ENCODE measurements at places on chromosomes 7 and 10.

- DNase-seq, result no peak
These were observed 39.7 kb upstream of the SAMD8 start for GRCh38 chr10:75071756-75072155.

DNA sequence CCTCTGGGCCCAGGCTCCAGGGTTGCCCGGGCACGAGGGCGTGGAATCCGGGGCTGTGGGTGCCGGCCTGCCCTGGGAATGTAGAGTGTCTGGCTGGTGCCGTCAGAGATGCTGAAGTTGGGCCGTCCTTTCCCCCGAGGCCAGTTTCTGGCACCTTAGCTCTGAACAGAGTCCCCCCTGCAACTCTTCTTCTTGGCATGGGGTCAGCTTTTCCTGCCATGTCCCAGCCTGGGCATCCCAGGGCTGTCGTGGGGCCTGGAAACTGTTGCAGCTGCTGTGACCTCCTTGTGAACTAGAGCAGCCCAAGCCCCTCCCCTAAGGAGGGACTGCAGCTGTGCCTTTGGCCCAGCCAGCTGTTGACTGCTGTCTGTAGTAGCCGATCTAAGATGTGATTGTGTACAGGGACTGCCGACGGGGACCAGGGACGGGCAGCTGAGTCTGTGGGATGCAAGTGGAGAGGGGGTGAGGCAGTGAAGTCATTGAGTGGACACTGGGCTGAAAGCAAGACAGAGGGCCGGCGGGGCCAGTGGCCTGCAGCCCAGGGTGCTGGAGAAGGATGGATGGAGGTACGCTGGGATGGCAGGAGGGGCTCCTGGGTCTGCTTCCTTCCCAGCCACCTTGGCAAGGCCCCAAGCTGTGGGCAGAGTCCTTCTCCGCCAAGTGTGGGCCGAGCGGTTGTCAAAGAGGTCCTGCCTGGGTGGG lies 35.8 kb downstream of the GBX1 start:
- DNase-seq, result no peak

DNA sequence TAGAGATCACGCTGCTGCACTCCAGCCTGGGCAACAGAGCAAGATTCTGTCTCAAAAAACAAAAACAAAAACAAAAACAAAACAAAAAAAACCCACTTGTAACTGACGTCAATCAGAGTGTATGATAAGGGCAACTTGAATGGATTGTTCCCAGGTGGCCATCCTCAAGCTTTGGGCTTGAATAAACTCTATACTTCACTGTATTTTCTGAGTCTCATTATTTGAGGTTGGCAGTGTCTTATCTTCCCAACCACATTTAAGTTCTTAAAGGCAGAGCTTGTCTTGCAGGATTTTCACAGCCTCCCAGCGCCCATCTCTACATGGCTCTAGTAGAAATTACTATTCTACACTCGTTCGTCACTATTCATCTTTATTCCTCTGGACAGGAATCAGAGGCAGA lies 5.1 kb upstream of the OAT start:
- no peak for DNase-seq

DNA sequence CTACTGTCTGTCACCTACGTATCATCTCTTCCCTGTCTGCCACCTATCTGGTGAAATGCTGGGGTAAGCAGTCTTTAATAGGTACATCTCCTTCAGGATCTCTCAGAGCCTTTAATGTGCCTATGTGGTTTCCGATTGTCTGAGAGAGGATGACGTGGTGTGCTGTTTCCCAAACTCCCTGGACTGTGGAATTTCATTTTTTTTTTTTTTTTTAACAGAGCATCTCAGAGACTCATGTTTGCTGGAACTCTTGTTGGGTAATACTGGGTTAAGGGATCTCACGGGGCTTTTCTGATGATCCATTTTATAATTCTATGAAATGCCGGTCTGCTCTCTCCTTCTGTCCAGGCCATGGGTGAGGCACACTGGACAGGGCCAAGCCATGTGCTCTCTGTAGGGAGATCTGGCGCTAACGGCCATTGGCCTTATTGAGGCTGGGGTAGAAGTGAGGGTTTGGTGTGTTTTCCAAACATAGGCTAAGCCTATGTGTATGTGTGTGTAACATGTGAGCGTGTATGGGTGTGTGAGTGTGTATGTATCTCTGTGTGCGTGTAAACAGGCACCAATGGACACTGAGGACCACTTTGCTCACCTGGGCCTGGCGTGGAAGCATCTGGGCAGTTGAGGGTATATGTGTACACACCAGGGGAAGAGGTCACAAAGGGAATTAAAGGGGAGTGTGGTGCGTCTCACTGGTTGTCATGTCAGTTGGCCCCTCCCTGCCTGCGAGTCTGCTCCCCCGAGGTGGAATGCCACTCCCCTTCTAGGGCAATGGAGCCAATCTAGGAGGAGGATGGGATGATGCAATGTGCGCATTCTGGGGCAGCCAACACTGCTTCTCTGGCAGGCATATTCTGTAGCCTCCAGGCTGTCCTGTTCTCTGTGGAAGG lies 7.8 kb downstream of the ADRA2A start:
- no peak for DNase-seq
